NCI-H82 (cell line): ENCODE measurements at places on chromosomes 16 and 17.

- DNase-seq = no peak
These were observed 287.9 kb downstream of the FTO start for GRCh38 chr16:53991754-53992378.

GRCh38 chr17:50139950-50140885 lies 10.3 kb upstream of the SAMD14 start:
- DNase-seq = peak; percentile 85

DNA sequence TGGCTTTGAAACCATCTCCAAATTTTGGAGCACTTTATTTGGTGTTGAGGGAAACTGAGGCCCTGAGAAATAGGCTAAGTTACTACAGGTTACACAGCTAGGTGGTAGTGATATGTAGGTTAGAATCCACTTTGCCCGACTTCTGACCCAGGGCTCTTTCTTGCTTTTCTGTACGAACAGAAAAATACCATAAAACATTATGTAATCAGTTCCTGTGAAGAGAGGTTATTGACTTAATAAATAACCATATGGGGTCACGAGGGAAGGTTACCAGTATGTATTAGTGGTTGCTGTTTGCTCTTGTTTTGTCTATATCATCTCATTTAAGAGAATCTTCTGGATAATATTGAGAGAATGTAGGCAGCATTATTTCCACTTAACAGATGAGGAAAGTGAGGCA lies 172.2 kb upstream of the MAF start:
- no peak for DNase-seq

DNA sequence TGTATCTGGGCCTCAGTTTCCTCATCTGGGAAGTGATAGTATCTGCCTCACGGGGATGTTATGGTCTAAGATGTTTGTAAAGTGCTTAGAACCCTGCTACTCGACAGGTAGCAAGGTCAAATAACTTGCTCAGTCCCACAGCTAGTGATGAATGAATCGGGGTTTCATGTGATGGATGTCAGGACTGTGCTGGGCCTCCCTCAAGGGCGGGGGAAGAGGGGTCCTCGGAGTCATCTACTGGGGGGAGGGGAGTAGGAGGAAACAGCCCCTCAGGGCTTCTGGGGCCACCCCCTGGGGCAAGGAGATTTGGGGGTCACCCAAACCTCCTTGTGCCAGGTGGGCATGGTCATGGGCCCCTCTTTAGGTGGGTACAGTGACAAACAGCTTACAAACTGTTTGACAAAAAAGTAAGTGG lies 732 bp downstream of the PNPO start:
- no peak for DNase-seq

- no peak for DNase-seq
These were observed 96.3 kb downstream of the NDEL1 start for GRCh38 chr17:8532021-8532420.

DNA sequence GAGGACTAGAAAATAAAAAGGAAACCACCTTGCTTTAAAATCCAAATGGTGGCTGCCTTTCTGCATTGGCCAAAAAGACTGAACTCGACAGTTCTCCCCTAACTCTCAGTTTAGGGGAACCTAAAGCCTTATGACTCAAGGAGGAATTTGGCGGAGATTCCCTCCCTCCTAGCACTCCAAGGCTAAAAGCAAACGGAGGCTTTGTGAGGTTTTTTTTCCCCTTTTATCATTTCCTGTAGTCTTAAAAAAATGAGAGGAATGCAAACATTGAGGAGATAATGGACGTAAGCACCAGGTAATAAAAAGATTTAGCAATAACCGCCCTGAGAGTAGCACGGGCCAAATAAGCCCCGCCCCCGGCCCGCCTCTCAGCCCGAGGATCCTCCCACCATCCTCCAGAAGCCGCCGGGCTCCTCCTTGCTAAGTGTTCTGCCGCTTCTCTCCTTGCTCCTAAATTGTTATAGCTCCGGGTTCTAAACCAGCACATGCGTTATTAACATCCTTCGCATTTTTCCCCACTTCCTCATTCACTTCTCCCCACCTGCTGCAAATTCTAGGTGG lies 5.8 kb upstream of the KIFC3 start:
- DNase-seq = peak; percentile 77

DNA sequence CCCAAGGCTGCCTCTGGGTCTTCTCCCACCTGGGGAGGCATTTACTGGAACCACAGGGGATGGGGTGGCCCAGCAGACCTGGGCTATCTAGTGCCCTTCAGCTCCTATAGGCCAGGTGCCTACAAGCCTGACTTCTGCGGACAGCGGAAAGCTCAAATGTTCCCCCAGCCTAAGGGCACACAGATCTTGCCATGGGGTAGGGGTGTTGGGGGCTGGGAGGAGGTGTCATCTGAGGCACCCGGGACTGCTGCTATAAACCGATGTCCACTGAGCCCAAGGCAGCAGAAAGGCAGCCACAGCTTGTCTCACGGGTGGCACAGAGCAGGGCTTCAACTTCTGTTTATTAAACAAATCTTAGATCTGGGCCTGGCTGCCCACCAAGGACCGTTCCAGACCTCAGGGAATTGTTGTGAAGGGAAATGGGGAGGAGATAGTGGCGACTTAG lies 3.6 kb downstream of the MYO1C start:
- DNase-seq = no peak

DNA sequence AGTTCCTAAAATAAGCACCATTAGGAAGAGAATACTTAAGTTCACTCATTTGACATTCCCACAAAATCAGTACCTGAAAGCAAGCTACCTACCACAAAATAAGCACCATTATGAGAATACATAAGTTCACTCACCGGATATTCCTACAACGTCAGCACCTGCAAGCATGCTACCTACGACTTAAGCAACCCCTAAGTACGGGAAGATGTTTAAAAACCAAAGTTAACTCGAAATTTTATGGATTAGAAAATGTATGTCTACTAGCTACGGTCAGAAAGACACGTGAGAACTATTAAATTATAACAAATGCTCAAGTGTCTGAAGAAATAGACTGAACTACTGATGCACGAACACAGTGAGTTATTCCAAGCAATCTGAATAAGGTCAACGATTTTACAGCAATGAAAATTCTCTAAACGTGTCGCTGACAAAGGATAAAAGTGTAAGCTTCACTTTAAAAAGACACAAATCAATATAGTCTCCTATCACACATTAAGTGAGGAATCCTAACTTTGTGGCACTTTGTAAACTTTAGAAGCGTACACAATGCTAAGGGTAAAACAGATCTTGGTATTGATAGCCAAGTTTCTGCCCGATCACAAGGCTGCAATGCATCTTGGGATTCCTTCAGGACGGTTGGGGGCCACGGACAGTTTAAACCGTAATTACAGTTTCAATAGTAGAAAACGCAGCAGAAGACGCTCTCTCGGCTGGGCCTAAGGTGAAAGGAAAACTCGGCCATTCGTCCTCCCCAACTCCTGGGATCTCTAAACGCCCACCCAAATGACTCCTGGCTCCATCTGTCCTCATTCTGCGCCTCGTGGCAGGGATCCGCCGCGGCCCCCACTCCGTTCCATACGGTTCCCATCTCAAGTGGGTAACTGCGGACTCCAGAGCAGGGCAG lies 1.3 kb downstream of the GSPT1 start:
- DNase-seq = peak; percentile 44

GRCh38 chr17:80619535-80620235 lies 75.0 kb downstream of the RPTOR start:
- no peak for DNase-seq

- DNase-seq = no peak
These were observed 693.0 kb upstream of the SOX9 start for GRCh38 chr17:71427801-71428200.

- DNase-seq = no peak
These were observed 98.2 kb upstream of the SOX9 start for GRCh38 chr17:72022328-72023275.

- no peak for DNase-seq
These were observed 1.0 kb upstream of the ATP2C2 start for GRCh38 chr16:84367297-84367680.

DNA sequence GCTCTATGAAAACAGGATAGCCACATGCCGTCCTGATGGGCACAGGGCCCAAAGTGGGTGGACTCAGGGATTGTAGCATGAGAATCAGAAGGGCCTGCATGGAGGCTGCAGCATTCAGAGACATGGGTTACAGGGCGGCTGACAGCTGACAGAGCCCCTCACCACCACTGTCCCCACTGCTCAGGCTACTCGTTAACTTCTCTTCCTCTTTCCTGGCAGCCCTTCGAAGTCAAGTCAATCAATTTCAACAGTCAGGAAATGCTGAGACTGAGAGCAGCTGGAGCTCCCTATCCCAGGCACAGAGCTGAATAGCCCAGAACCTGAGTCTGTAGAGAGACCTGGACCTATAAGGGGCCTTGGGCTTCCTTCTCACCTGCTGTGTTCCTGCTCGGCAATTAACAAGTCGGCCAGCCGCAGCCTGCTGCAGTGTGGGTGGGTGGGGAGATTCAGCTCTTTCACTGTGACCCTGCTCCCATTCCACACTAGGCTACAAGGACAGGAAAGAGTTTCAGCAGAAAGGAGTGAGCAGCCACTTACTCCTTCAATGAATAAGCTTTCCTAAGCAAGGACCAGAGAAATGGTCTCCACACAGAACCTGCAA lies 76.9 kb downstream of the TEX14 start:
- no peak for DNase-seq
